Tracheal epithelial cell (primary cell): ENCODE measurements at places on chromosomes 7 and 10. TPM values are rescaled to one million over a fixed set of nuclear protein-coding genes. Genes with fewer than 3 reads are reported as not detected.

The CRHR2 gene
- total RNA-seq = not detected in 2 replicates

The IGFBP3 gene
- 9.2 and 133 TPM in 2 replicates for total RNA-seq

The IRF5 gene
- total RNA-seq = 8.9 and 13.9 TPM in 2 replicates

The GPR37 gene
- 1.1 and 1.4 TPM in 2 replicates for total RNA-seq

The SFMBT2 gene
- under 0.01 TPM in 2 replicates for total RNA-seq

The HK1 gene
- total RNA-seq = 202 and 252 TPM in 2 replicates

The NME8 gene
- not detected in 2 replicates for total RNA-seq

The PSMG3 gene
- total RNA-seq = 32.3 and 40.5 TPM in 2 replicates

The IGFBP1 gene
- total RNA-seq = 0.24 TPM in 1 of 2 replicates, not detected in the other

The TIMM23B gene
- total RNA-seq = 11.5 and 20.5 TPM in 2 replicates

The ATP5F1C gene
- 239 and 289 TPM in 2 replicates for total RNA-seq

The NPSR1 gene
- not detected in 2 replicates for total RNA-seq

The FAM25G gene
- not detected in 2 replicates for total RNA-seq

The SUN3 gene
- not detected in 2 replicates for total RNA-seq

The MDFIC gene
- 14.7 and 23.4 TPM in 2 replicates for total RNA-seq

The SLC26A5 gene
- not detected in 2 replicates for total RNA-seq

The TMEM229A gene
- not detected in 2 replicates for total RNA-seq

The ARL3 gene
- 3.8 and 4.6 TPM in 2 replicates for total RNA-seq

The PIK3AP1 gene
- 1.1 and 4.1 TPM in 2 replicates for total RNA-seq

The MCM10 gene
- total RNA-seq = 0.43 and 3.9 TPM in 2 replicates

The STRIP2 gene
- 12.3 and 12.4 TPM in 2 replicates for total RNA-seq

The GOLGA7B gene
- total RNA-seq = 0.21 and 0.72 TPM in 2 replicates

The TSPAN12 gene
- 1.5 and 7.0 TPM in 2 replicates for total RNA-seq

The C10orf71 gene
- not detected in 2 replicates for total RNA-seq

The GPC2 gene
- 2.2 and 3.0 TPM in 2 replicates for total RNA-seq

The PNPLA8 gene
- total RNA-seq = 26.4 and 30.8 TPM in 2 replicates

The SH2B2 gene
- 4.9 and 7.0 TPM in 2 replicates for total RNA-seq

The GNGT1 gene
- total RNA-seq = not detected in 2 replicates

The HABP2 gene
- total RNA-seq = 0.24 TPM in 1 of 2 replicates, not detected in the other

The KNDC1 gene
- under 0.01 and 0.21 TPM in 2 replicates for total RNA-seq

The CDNF gene
- 0.24 and 1.3 TPM in 2 replicates for total RNA-seq

The TAS2R39 gene
- total RNA-seq = not detected in 2 replicates

The LBX1 gene
- total RNA-seq = not detected in 2 replicates

The SYT15B gene
- total RNA-seq = 0.21 and 0.24 TPM in 2 replicates

The PRXL2A gene
- total RNA-seq = 57.1 and 103 TPM in 2 replicates

The IL6 gene
- 23.1 TPM in 1 of 2 replicates, not detected in the other for total RNA-seq

The VPS50 gene
- 23.7 and 28.0 TPM in 2 replicates for total RNA-seq

The AKR1B15 gene
- 0.24 TPM in 1 of 2 replicates, not detected in the other for total RNA-seq

The NPTX2 gene
- total RNA-seq = under 0.01 TPM in 1 of 2 replicates, not detected in the other

The GPR15LG gene
- total RNA-seq = 3.4 TPM in 2 replicates

The CFAP58 gene
- 0.43 and 0.48 TPM in 2 replicates for total RNA-seq

The PDAP1 gene
- total RNA-seq = 32.0 and 49.9 TPM in 2 replicates
